ENCODE measurements at places on chromosomes 12 and 14.

- no peak for DNase-seq
Observed at GRCh38 chr14:35335388-35336092, 43.4 kb downstream of the PSMA6 start.

DNA sequence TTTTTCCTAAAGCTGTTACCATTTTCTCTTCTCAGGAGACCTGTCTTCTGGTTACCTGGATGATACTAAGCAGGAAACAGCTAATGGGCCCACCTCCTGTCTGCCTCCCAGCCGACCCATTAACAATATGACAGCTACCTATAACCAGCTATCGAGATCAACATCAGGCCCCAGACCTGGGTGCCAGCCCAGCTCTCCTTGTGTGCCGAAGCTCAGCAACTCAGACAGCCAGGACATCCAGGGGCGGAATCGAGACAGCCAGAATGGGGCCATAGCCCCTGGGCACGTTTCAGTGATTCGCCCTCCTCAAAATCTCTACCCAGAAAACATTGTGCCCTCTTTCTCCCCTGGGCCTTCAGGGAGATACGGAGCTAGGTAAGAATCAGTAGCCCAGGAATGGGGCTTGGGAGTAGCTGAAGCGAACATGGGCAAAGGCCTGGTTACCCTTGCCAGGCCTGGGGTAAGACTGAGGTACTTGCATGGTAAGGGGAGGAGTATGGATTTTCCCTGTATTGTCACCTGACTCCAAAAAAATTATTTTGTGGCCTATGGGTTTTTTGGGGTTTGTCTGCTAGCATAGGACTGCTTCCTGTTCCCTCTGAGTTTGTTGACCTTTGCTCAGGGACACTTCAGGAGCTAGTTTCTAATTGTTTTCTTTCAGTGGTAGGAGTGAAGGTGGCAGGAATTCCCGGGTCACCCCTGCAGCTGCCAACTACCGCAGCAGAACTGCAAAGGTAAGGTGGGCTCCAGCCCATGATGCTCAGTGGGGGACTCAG, 26.6 kb downstream of the TRAFD1 start:
- no peak for DNase-seq

- DNase-seq: no peak
Observed at GRCh38 chr14:103545219-103545914, 16.4 kb downstream of the TRMT61A start.

DNA sequence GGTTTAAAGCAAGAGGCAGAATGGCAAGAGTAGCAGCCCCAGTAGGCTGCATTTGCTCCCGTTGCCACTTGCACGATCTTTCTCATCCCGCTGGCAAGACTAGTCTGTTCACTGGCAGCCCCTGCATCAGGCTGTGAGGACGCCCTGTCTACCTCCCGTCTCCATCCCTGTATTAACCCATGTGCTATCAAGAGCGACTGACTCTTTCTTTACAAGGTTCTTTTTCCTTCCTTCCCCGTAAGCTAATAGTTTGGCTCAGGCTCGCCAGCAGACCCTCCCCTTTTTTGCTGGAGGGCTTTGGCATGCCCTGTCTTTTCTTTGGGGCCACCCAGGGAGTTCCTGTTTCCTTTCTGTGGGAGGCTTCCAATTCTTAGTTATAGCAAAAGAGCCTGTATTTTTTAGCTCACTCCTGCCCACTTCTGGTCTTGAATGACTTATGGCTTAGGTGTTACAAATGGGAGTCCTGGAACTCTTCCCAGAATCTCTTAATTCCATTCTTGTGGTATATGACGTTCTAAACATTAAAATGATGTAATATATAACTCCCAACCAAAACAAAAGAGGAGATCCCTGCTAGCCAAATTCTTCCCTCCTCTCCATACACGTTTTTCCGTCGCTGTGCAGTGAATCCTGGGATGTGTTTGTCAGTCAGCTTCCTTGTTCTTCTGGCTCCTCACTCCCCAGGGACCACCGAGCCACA, 149.0 kb downstream of the PRKCH start:
- DNase-seq: no peak

- DNase-seq: no peak
Observed at GRCh38 chr12:129496226-129496625, 407.6 kb downstream of the TMEM132D start.

DNA sequence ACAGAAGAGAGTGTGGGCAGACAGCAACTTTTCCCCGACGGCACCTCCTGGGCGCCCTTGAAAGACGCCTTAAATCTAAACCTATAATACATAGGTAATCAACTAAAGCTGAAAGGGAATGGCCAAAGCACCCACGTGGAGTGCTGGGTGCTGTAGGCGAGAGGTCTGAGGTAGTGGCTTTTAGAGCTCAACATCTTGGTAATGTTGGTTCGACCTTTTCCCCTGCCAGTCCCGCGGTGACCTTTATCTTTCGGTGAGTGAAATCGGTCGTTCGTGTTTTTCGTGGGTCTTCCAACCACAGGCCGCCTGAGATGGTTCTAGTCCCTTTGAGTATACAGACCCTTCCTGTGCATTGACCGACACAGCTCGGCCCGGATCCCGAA, 9.1 kb downstream of the OR6S1 start:
- DNase-seq: no peak

GRCh38 chr12:59031313-59031712, 111.0 kb upstream of the LRIG3 start:
- no peak for DNase-seq

GRCh38 chr14:69675245-69675583, 63.8 kb downstream of the SUSD6 start:
- no peak for DNase-seq

- no peak for DNase-seq
Observed at GRCh38 chr14:76109087-76109880, 42.4 kb upstream of the GPATCH2L start.

- no peak for DNase-seq
Observed at GRCh38 chr14:36520601-36521525, 831 bp upstream of the NKX2-1 start.

GRCh38 chr12:102726686-102727085, 190.4 kb downstream of the PAH start:
- DNase-seq: no peak

DNA sequence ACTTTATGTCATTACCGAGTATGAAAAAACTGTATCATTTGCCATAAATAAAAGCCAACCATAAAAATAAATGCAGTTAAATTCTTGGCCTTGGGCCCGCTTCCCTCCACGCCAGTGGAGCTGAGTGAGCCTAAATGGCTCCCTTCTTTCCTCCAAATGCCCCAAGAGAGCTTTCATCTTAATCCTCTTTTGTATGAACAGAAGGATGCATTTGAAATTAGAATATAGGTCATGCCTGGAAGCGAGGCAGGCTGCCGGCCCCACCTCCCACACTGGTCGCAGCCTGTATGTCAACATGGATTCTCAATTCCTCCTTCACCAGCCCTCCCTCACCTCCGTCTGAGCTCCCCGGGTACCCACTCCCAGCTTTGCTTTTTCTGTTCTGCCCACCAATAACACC, 245.7 kb downstream of the SLC15A4 start:
- DNase-seq: no peak

DNA sequence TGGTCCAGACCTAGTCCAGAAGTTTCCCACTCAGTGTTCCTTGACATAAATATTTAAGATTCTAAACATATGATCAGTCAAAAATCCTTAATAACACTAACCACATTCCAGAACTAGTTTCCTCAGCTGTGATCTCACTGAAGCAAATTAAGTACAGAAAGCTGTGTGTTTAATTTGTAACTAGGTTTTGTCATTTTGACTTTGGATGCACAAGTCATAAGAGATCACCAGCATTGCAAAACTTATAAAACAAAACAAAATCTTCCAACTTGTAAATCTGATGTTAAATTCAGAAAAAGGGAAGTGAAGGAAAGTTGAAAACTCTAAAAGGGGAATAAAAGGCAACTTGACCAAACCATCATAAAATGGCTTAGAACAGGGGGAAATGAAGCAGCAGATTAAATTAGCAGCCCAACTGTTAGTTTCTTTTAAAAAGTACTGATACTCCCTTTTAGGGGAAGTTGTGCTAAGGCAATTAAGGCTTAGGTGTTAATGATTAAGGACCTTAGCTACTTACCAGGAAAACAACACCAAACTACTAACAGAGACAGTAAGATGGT, 56.6 kb downstream of the SH2B3 start:
- no peak for DNase-seq

DNA sequence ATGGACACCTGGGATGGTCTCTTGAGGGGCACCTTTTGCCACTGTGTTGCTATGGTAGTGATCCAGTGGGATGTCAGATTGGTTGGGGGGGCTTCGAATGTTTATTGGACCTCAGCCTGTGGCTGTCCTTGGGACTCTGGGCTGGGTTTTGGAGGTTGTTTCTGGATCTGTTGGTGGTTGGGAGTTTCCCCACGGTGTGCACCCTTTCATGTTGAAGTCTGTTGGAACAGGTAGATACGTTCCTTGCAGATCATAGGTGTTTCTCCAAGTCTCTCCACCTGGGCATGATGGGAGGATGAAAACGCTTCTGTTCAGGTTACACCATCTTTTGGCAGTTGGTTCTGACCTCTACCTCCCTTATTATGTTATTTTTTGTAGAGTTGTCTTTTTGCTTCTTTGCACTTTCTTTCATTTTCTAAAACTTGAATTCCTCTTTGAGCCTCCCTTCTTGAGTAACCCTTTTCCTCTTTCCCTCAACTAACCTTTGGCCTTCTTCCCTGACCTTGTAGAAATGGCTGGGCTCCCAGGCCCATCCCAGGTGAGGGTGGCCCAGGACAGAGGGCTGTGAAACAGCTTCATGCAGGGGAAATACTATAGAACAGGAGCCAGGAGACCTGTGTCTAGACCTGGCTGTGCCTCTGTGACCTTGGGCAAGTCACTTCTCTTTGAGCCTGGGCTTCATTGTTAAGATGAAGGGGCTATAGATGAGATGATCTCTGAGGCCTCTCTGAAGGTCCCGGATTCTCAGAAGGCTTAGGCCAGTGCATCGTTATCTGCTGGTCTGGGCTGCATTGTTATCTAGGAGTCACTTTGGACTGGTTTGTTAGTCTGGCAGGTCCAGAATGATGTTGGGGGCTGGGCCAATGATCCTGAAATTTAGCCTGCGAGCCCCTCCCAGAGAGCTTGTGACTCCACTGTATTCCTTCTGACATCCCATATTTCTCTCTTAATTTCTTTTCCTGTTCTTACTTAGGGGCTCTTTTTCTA, 2.0 kb downstream of the ATN1 start:
- DNase-seq: no peak

DNA sequence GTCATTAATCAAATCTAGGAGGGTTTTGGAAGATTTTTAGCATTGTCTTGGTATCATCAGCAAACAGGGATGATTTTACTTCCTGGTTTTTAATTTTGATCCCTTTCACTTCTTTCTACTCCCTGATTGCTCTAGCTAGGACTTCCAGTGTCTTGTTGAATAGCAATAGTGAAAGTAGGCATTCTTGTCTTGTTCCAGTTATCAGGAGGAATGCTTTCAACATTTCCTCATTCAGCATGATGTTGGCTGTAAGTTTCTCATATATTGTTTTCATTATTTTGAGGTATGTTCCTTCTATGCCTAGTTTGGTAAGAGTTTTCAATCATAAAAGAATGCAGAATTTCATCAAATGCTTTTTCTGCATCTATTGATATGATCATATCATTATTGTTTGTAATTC, 244.2 kb upstream of the CLEC14A start:
- no peak for DNase-seq

Data from activated T-helper 9 cell treated with anti-CD3 and anti-CD28 coated beads, Interleukin-2, amount 50 U/mL, for 16 hours (primary cell).